CD4-positive, alpha-beta memory T cell (primary cell): ENCODE measurements at places on chromosomes 12 and 14. TPM values are rescaled to one million over a fixed set of nuclear protein-coding genes. Genes with fewer than 3 reads are reported as not detected.
A peak's percentile ranks its signal among the peaks of the same experiment; 100 is the strongest.

The SLC8A3 gene
- total RNA-seq = not detected

The TSPAN11 gene
- not detected for total RNA-seq

DNA sequence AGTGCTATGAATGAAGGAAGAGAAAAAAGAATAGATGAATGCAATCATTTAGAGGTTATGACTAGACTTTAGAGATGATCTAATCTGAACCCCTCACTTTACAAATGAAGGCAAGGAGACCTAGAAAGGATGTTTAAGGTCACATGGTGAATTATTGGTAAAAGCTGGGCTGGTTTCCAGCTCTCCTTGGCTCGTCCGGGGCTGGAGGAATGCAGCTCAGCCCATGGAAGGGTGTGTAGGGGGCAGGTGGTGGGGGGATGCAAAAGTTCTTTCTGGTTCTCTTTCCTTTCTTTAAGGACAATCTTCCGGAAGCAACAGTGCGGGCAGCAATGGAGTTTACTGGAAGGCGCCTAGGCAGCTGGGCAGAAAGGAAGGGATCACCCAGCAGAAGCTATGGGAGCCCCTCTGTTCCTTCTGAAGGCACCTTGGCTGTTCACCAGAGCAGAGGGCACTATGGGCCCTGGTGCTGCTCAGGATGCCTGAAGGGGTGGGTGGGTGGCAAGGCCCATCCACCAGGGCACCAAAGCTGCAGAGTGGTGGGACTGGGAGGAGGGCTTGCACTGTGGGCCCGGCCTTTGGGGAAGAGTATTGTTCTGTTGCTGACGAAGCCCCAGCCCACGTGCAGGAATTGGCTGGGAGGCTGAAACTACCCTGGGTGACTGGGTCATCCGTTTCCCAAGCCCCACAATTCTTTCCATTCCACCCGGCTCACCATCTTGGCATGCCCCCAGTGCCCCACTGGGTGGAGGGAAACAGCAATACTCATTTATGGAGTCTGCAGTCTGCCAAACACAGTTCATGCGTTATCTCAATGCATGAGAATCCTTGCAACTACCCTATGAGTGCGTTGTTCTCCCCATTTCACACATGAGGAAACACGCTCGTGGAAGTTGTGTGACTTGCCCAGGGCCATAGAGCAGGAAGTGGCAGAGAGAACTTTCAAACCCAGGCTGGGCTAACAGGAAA is 78.2 kb downstream of the IRF2BPL start:
- H3K4me3 ChIP-seq = no peak overlapping the region
- no peaks in the 10 kb centered on the region for H3K36me3 ChIP-seq
- H3K27ac ChIP-seq = no peak overlapping the region
- DNase-seq = no peak
- no peaks in the 10 kb centered on the region for H3K27me3 ChIP-seq
- H3K4me1 ChIP-seq = peaks cover 42% of the 10 kb centered on the region

GRCh38 chr12:93783832-93784231 is 106.7 kb downstream of the CRADD start:
- peaks cover 27% of the 10 kb centered on the region for H3K4me1 ChIP-seq
- DNase-seq = peak; percentile 81
- H3K36me3 ChIP-seq = no peaks in the 10 kb centered on the region
- H3K27me3 ChIP-seq = no peaks in the 10 kb centered on the region

DNA sequence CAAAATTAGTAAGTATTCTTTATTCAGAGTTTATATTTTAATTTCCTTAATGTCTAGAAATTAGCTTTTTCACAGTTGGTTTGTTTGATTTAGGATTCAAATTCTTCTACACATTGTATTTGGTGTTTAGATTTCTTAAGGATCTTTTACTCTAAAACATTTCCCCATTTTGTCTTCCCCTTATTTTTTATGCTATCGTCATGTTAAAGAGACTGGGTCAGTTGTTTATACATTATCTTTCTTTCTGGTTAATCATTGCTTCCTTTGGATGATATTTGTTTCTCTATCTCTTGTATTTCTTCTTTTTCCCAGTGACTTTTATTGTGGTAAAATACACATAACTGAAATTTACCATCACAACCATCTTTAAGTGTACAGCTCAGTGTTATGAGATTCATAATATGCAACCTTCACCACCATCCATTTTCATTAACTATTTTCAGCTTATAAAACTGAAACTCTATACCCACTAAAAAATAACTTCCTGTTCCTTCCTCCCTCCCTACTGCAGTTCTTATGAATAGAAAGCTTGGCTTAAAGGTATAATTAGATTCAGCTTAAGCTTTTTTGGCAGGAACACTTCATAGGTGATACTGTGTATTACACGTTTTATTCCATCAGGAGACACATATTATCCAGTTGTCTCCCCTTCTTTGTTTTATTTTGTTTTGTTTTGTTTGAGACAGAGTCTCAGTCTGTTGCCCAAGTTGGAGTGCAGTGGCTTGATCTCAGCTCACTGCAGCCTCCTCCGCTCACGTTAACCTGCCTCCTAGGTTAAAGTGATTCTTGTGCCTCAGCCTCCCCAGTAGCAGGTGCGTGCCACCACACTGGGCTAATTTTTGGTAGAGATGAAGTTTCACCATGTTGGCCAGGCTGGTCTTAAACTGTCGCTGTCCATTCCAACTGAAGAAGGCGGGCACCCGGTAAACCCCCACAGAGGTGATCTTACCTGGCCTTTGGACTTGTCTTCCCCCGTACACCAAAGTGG is 45.0 kb downstream of the NOPCHAP1 start:
- no peaks in the 10 kb centered on the region for H3K27me3 ChIP-seq
- no peak overlapping the region for H3K4me3 ChIP-seq
- no peaks in the 10 kb centered on the region for H3K36me3 ChIP-seq
- no peak overlapping the region for H3K27ac ChIP-seq
- peaks cover 8% of the 10 kb centered on the region for H3K4me1 ChIP-seq

DNA sequence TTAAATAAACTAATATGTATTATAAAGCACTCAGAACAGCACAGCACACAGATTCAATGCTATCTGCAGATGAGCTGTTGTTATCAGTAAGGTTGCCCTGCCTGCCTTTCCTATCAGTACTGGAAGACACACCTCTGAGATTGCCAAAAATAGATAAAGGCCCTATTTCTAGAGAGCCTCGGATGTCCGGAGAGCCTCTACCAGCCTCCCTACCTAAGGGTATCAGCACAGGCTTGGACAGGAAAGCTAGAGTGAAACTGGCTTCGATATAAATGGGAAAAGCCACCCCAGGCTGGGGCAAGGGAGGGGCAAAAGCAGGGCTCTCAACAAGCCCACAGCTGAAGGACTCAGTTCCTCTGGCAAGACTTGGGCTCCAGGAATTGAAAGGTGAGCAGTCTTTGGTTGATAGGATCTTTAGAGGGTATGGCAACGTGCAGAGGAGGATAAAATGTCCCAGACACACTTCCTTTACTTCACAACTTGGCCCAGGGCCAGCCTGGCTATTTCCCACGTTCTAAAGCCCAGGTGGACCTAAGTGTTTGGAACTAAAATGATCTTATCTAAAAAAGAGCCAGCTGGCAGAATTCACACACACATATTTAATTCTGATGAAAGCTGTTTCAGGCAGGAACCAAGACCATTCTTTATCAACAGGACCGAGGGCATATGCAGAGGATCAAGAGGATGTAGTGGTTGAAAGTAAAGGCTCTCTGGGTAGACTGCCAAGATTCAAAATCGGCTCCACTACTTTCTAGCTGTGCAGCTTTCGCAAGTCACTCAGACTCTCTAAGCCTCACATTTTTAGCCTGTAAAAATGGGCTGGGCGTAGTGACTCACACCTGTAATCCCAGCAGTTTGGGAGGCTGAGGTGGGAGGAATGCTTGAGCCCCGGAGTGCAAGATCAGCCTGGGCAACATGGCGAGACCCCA is 37.8 kb upstream of the ITPR2 start:
- peaks cover 5% of the 10 kb centered on the region for H3K4me1 ChIP-seq
- no peaks in the 10 kb centered on the region for H3K27me3 ChIP-seq
- no peak overlapping the region for H3K4me3 ChIP-seq
- H3K36me3 ChIP-seq = no peaks in the 10 kb centered on the region
- no peak overlapping the region for H3K27ac ChIP-seq

DNA sequence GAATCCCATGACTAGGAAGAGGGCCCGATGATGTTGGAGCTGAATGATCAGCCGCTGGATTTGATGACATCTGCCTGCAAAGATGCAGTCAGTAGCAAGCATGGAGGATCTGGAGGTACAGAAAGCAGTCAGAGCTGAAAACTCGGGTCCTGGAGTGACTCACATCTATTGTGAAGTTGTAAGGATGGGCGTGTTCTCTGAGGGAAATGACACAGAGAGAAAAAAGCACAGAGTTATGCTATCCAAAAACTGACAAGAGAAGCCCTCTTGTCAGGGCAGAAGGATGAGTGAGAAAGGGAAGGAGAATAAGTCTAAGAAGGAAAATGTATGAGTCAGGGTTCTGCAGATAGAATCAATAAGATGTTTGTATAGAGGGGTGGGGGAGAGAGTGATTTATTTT is 380.4 kb upstream of the CCDC196 start:
- no peak overlapping the region for H3K4me3 ChIP-seq
- no peaks in the 10 kb centered on the region for H3K36me3 ChIP-seq
- H3K27ac ChIP-seq = no peak overlapping the region
- no peaks in the 10 kb centered on the region for H3K27me3 ChIP-seq

GRCh38 chr12:65858831-65859230 is 34.5 kb downstream of the HMGA2 start:
- no peaks in the 10 kb centered on the region for H3K4me1 ChIP-seq
- no peak overlapping the region for H3K27ac ChIP-seq
- DNase-seq = no peak
- no peaks in the 10 kb centered on the region for H3K36me3 ChIP-seq
- H3K27me3 ChIP-seq = no peaks in the 10 kb centered on the region

- H3K27ac ChIP-seq = peak overlapping the region; percentile 39
- H3K4me3 ChIP-seq = no peak overlapping the region
- DNase-seq = no peak
- H3K27me3 ChIP-seq = no peaks in the 10 kb centered on the region
- peaks cover 32% of the 10 kb centered on the region for H3K4me1 ChIP-seq
Measured at GRCh38 chr12:92080911-92081285, 64.7 kb downstream of the BTG1 start.

- no peaks in the 10 kb centered on the region for H3K36me3 ChIP-seq
- no peak overlapping the region for H3K4me3 ChIP-seq
- H3K4me1 ChIP-seq = no peaks in the 10 kb centered on the region
- H3K27me3 ChIP-seq = no peaks in the 10 kb centered on the region
- no peak overlapping the region for H3K27ac ChIP-seq
- no peak for DNase-seq
Measured at GRCh38 chr14:61033054-61033453, 52.0 kb downstream of the SLC38A6 start.

DNA sequence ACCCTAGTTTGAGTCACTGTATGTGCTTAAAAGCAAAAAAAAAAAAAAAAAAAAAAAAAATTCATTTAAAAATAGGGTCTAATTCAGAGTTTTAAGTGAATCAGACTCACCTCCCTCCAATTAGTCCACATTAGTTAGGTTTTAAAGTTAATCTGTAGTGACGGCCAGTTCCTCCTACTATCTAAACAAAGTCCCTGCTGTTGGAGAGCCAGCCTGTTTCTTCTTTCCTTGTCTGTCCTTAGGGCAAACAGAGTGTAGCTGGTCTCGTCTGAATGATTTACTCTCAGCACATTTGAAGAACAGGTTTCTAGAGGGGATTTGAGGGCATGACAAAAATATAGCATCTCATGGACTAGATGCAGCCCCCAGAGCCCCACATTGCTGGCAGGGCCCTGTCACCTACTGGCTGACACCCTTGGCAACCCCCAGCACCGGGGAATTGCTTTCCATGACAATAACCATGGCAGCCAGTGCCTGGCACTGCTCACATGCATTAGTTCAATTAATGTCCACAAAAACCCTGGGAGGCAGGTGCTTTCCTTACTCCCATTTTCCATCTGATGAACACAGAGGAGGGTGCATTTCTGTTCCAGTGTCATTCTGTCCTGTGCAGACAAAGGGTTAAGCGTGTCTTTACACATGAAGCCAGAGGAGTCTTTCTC is 138.3 kb downstream of the PLXNC1 start:
- H3K27me3 ChIP-seq = no peaks in the 10 kb centered on the region
- H3K27ac ChIP-seq = no peak overlapping the region
- DNase-seq = no peak
- peaks cover 7% of the 10 kb centered on the region for H3K36me3 ChIP-seq
- H3K4me3 ChIP-seq = no peak overlapping the region

DNA sequence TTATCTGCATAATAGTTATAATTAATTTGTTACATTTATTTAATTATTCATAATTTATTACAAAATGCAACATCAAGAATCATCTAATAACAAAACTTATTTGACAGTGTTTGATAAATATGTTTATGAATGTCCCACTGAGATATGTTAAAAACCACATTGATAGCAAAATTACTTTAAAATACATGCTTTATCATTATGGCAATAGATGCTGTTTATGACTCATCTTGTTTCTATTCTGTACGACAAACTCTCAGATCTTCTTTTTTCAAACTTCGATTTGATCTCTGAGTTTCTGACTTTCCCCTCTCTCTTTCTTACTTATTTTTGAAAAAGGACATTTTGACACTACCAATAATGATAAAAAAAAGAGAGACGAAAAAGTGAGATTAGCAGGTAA is 56.8 kb upstream of the LRRK2 start:
- no peaks in the 10 kb centered on the region for H3K36me3 ChIP-seq
- H3K27ac ChIP-seq = no peak overlapping the region
- H3K4me3 ChIP-seq = no peak overlapping the region
- no peak for DNase-seq

- H3K27ac ChIP-seq = no peak overlapping the region
- H3K4me1 ChIP-seq = no peaks in the 10 kb centered on the region
- H3K36me3 ChIP-seq = peaks cover 22% of the 10 kb centered on the region
- no peak for DNase-seq
Measured at GRCh38 chr14:91454580-91454979, 37.0 kb upstream of the CCDC88C start.

DNA sequence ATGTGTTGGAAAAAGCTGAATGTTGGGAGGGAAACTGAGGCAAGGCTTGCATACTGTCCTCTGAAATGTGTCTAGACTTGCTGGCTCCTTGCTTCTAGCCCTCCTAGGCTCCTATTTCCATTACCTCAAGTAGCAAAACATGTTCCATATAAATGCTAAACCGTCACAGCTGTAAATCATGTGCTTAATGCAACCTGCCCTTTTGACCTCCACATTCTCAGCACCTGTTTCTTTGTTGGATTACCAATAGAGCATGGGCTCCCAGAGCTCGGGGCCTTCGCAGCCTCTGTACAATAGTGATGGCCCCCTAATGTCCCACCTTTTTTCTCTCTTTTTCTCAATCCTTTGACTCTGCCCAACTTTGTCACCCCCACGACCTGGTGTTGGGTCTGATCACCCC is 23.3 kb downstream of the RERGL start:
- no peak for DNase-seq
- no peaks in the 10 kb centered on the region for H3K27me3 ChIP-seq
- H3K36me3 ChIP-seq = no peaks in the 10 kb centered on the region
- H3K27ac ChIP-seq = no peak overlapping the region
- H3K4me1 ChIP-seq = no peaks in the 10 kb centered on the region

DNA sequence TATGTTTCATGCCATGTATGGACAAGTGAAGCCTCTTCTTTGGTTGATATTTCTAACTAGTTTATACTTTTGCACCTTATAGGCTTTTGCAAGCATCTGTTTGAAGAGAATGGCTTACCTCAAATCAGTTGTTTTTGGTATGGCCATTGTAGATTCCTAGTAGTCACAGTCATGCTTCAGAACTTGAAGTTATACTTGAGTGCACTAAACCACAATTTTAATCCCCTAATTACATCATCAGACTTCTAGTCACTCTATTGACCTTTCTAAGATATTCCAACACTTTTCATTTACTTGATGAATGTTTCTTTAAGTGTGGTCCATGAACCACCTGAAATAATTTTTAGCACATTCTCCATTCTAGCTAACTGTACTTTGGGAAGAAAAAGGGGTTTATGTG is 18.6 kb upstream of the KLRB1 start:
- H3K36me3 ChIP-seq = no peaks in the 10 kb centered on the region
- no peak overlapping the region for H3K27ac ChIP-seq
- peaks cover 8% of the 10 kb centered on the region for H3K4me1 ChIP-seq
- H3K4me3 ChIP-seq = no peak overlapping the region
- no peaks in the 10 kb centered on the region for H3K27me3 ChIP-seq
